ENCODE measurements at places on chromosomes 5 and 9.

GRCh38 chr5:180982008-180982741 lies 6.5 kb upstream of the BTNL3 start:
- DNase-seq, result no peak

- no peak for DNase-seq
Observed at GRCh38 chr9:28866951-28867350, 1293.7 kb upstream of the C9orf72 start.

DNA sequence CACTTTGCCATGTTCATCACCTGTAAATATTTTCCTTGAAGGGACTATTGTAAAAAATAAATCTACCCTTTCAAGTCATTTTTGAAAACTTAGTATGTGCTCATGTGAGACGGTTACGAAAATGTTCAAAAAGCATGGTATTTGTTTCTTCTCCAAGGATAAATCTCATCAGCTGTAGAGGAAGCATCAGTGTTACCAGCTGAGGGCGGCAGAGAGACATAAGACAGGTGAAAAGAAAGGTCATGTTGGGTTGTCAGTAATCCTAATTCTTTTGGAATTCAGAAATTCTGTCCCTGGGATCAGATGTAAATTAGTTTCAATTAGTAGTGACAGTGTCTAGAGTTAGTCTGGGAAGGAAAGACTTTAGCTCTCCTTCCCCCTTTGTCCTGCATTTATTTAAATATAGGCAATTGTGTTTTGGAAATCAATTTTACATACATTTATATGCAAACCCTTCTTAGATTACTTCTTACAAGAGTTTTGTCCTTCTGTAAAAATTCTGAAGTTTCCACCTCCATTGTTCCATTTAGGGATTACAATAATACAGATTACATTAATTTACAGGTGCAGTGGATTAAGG lies 791.9 kb upstream of the CDH6 start:
- DNase-seq, result peak; percentile 21

GRCh38 chr5:139648205-139649081 lies at the start of gene CXXC5:
Gene CXXC5, plus strand, starts transcription at chr5:139648349. Its CDS starts 32,175 bp downstream, at chr5:139680524.
- peak; percentile 53 for DNase-seq

DNA sequence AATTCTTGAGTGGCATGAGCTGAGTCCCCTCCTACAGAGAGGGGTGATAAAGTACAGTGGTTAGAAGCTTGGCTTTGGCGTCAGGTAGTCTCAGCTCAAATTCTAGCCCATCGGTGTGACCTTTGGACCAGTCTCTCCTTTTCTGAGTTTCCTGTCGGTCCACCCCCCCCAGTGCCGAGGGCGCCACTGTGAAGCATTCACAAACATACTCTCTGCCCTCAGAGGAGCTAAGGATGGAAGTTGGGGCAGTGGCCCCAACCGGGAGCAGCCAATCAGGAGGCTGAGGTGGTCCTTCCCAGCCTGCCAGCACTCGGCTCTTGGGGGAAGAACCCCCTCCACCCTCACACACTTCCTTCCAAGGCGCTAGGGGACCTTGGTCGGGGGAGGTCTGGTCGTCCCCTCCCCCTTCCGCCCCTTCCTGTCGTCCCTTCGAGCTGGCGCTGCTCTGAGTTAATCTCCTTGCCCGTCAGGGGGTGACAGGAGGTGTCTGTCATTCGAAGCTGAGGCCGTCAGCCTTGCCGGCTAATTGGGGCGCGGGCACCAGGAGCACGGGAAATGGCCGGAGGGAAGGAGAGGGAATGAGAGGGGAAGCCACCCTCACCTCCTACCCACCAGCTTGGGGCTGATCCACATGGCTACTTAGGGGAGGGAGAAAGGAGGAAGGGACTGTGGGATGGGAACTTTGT lies 53.0 kb downstream of the CXXC5 start:
- DNase-seq, result no peak

DNA sequence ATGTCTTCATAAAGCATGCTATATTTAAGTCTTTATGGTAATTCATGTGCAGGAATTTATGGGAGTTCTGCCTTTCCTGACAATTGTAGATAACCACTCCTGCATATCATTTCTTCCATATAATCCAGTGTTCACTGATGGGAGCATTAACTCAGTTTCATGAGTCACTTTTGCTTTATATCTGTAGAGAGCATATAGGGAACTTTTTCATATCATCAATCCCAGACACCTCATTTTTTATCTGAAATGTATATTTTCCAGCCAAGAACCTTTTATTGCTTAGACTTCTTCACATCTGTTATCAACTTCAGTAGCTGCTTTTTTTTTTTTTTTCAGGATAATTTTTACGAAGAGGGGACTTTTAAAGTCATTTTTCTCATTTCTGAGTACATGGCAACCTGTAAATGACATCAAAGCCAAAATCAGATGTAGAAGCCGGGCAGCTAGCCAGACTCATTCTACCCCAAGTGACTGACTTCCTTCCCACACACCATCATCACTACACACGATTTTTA lies 41.1 kb downstream of the NFX1 start:
- no peak for DNase-seq

- no peak for DNase-seq
Observed at GRCh38 chr5:94432499-94432898, 185.9 kb downstream of the KIAA0825 start.

DNA sequence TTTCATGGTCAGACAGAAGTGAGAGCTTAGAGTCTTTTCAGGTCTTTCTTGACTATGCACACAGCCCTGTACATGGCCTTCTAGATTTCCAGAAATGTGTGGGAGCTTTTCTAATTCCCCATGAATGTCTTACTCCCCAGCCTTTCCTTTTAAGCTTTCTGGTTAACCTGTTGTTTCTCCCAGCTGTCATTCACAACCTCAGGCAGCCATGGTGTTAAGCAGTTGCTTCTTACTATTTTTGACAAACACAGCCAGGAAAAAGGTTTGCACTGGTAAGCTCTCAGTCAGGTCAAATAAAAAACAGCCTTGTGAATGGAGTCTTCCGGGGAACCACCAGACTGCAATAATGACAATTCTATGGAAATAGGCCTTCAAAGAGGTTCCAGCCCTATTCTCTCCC lies 84.9 kb downstream of the MTREX start:
- no peak for DNase-seq

DNA sequence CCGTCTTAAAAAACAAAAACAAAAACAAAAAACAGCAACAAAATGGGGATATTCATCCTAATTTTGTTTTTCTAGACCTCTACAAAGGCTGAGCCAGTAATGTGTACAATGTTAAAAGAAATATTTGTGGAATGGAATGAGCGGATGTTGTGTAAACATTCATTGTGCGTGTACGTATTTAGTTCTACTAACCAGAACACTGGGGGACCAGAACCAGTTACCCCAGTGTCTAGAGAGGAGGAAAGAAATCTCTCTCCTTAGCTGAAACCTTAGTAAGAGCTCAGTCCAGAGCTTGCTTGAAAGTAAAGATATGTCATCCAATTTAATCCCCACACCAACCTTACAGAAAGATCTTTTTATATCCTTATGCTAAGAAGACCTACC lies 106.7 kb upstream of the CPEB4 start:
- no peak for DNase-seq

DNA sequence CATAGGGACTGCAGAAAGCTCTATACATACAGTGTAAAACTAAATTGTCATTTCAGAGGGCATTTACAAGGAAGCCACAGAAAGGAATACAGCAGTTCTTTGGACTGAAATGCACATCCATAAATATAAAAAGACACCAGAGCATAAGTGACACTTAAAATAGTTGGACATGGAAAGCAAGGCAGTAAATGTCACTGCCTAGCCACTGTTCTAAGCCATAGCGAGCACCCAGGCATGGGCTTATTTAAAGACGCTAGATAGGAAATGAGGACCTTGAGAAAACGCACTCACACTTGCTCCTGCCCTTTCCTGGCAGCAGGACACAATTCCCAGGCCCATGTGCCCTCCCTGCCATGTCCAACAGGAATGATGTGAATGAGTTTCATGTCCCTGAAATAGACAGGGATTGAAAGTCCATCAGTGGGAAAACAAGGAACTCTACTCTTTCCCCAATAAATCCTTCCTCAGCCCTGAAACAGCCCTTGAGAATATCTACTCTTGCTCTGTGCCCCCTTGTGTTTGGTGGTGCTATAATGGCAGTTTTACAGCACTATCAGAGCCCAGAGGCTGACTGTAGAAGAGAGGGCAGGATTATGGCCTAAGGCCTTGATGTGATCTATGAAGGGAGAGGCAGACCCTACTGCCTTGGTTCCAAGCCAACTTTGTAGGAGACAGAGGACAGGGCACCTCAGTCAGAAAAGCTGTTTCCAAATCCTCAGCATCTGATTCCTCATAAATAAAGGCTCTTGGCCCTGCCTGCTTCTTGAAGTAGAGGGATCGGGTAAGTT lies 182.9 kb downstream of the SAXO1 start:
- DNase-seq, result no peak

DNA sequence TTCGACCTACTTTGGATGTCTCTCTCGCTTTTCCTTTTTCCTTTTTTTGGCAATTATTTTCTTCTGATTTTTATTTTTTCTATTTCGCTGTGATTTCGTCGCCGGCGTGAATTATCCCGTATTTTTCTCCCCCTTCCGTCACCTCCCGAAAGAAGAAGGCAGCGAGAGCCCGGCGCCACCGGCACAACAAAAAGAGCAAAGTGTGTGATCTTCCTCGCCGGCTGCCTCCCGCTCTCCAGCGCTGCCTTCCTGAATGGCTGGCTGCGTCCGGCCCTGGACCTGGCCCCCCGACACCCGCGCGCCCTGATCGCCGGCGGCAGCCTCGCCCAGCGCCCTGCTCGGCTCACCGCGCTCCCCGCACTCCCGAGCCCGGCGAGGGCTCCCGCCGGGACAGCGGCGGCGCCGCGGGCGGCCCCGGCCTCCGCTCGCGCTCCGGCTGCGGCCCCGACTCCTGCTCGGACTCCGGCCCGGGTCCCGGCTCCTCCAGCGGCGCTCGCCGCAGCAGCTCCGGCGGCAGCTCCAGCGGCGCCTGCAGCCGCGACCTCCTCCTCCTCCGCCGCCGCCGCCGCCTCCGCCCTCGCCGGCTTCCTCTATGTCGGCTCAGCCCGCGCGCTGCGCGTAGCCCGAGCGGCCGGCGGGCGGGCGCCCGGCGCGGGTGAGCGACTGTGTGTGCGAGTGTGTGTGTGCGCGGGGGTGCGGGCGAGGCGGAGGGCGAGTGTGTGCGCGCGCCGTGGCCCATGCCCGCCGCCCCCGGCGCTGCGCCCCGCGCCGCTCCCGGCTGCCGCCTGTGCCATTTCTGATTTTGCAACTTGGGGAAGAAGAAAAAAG lies 960 bp downstream of the NR2F1 start:
- DNase-seq, result peak; percentile 11

DNA sequence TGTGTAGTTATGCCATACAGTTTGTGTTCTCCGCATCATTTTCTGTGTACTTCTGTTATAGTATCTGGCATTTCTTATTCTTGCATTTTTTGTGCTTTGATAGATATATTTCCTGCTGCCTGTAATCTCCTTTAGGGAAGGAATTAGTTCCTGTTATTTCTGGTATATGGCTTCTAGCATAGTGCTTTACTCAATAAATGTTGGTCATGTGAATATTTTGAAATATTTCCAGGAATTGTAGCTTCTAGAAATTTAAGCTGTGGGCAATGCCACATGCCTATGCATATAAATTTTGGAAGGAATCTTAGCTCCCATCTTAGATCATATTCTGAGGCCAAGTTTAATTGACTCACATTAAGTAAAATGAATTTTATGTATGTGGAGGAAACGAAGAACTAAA lies 11.5 kb upstream of the PRRC1 start:
- DNase-seq, result no peak
